ENCODE measurements at places on chromosomes 6 and 20.

GRCh38 chr6:33668914-33669313 lies 42.6 kb downstream of the UQCC2 start:
- peak; percentile 20 for DNase-seq

- no peak for DNase-seq
Measured at GRCh38 chr20:38242848-38243708, 17.5 kb downstream of the KIAA1755 start.

- DNase-seq = no peak
Measured at GRCh38 chr6:140071601-140072062, 697.2 kb upstream of the CITED2 start.

GRCh38 chr6:165229216-165229615 lies 80.2 kb downstream of the C6orf118 start:
- DNase-seq = no peak

DNA sequence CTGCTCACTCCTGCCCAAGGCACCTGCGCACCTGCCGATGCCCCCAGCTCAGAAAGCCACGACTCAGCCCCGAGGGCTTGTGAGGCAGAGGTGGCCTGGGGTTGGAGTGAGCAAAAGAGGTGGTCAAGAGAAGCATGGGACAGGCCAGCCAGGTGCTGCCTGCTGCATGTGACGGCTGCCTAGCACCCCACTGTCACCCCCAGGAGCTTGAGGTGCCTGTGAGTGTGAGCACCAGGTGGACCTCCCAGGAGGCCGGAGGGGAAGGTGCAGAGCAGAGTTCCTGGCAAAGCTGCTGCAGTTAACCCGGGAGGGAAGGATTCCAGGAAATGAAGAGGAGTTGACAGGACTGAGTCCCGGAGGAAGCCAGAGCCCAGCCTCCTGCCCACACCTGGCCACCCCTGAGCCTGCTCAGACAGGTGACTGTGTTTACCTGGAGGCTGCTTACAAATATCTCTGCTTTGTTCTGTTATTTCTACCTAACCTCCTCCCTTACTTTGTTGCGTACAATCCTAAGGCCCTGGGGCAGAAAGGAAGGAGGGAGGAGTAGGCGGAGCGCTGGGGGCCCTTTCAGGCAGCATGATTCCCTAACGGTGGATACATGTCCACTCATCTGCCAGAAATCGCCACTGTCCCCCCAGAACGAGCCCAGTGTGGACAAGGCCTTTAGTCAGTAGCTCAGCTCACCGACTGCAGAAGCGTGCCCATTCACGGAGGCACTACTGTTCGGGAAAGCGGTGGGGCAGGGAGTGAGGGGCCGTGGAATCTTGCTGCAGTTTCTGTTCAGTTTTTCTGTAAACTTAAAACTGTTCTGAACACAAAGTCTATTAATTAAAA lies 87.5 kb upstream of the MPC1 start:
- no peak for DNase-seq

DNA sequence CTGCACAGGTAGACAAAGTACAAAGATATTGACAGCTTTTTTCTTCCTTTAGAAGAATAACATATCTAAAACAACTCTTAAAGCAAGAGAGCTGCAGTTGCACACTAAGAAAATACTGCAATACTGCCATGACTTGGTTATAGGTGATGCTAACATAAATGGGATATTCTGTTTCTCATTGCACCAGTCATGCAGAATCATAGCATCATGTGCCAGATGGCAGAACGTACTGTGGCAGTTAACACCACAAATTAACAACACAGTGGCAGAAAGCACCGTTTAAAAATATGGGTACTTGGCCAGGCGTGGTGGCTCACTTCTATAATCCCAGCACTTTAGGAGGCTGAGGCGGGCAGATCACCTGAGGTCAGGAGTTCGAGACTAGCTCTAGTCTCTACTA lies 7.4 kb downstream of the ASXL1 start:
- DNase-seq = no peak

- no peak for DNase-seq
Measured at GRCh38 chr6:117938311-117938995, 31.4 kb downstream of the SLC35F1 start.

GRCh38 chr20:50866831-50867230 lies 64.4 kb downstream of the ADNP start:
- DNase-seq = no peak

DNA sequence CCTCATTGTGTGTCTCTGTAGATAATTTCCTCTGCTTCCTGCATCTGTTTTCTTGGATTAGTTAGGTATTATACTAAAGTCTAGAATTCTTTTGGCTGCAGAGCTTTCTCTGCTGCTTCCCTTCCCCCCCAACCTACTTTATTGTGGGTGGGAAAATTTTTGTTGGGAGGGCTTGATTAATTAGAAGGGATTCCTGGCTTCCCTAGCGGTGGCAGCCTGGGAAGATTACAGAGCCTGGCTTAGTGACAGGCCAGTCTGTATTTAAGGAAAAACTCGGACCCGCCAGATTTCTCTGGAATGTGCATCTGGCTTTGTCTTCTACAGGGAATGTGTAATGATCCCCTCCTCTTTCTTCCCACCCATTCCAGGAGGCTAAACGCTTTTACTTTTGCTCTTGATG lies 31.2 kb downstream of the SLX4IP start:
- no peak for DNase-seq

DNA sequence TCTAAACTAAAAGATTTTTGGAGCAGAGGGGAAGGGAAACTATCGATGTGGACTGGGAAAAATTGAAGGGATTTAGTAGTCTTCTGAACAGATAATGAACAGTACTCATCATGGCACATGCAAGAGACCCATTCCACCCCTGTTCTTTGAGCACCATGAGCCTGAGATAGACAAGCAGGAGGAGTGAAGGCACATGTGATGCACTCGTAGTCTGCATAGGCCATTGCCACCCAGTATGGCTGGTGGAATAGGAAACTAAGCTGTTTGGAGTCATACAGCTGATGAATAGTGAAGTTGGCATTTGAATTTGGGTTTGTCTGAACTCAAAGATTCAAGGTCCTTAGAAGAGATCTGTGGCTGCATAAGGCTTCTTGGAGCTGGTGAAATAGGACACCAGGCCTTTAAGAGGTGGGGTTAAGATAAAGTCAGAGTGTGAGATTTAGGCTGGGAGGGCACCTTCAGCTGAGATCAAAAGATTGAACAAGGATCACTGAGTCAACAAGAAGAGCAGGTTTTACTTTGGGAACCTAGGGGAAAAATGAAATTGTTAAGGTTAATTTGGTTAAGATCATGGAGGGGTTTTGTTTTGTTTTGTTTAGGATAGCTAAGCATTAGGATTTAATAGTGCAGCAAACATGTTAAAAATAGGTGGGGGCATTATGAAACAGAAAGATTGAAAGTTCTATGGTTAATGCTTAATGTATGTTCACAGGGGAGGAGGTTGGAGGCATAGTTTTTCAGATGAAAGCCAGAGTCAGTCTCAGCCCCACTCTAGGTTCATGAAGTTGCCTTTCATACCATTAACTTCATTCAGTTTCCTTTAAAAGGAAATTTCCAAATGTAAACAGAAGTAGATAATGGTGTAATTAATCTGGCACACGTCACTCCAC lies 148.8 kb downstream of the ARID1B start:
- DNase-seq = no peak

DNA sequence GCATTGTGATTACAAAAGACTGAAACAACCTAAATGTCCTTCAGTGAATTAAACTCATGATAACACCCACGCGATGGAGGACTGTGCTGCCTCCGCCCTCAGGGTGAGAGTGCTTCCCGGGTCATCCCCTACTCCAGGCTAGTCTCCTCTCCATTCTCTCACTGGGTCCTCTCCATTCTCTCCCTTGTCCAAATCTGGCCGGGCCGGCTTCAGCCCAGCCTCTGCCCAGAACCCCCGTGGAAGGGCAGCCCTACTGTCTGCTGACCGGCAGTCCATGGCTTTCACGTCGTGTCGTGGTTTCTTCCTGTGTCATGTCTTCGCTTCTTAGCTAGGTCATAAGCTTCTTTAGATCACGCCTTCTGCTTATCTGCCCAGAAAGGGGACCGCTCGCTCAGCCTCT lies 74.8 kb downstream of the CDC5L start:
- DNase-seq = no peak

- no peak for DNase-seq
Measured at GRCh38 chr6:148864941-148865340, 118.1 kb downstream of the UST start.

DNA sequence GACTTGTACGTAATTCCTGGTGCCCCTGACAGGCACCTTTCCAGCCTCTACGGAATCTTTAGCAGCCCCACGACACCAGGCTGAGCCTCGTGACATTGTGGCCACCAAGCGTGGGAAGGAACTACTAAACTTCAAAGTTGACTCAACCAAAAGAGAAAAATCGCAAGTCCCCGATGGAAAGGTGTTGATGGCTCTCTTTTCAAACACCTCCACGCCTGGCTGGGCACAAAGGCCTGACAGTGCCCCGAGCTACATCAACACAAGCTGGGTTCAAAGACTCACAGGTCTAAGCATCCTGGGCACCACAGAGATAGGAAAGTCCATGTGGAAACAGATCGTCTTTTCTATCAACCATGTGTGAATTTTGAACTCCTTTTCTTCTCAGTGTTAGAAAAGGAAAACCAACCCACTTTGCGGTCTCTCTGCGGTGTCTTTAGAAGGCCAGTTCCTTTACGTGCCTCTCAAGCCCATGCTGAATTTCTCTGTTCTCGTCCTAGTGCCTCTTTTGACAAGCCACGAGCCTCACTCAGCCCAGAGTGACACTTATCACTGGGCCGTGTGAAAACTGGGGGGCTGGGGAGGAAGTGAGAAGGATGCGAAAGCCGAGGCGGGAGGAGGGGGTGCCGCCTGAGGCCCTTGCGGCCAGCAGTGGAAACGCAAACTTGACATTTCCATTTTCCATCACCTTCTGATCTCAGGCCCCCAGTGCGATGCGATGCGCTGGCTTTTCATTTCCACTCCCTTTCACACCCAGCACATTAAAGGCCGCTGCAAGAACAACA lies 59.4 kb downstream of the GFOD1 start:
- DNase-seq = peak; percentile 60

- DNase-seq = no peak
Measured at GRCh38 chr6:39209911-39210310, 19.4 kb downstream of the KCNK5 start.

DNA sequence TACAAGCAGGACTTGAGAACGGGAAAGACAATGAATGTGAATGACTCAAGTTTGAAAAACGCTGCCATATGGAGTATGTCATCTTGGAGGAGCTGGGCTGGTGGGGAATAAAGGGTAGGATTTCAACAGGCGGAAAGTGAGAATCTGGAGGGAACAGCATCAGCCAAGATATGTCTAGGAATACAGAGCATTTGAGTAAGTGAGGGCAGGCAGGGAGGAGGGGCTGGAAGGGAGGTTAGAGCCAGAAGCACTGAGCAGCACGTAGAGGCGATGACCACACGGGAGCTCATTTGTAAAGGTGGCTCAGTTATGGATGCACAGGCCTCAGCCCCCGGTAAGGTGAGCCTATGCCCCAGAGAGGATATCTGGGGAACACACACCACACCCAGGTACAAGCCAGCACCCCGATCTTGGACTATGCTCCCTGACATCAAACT lies 115.1 kb downstream of the ZMYND8 start:
- DNase-seq = no peak

DNA sequence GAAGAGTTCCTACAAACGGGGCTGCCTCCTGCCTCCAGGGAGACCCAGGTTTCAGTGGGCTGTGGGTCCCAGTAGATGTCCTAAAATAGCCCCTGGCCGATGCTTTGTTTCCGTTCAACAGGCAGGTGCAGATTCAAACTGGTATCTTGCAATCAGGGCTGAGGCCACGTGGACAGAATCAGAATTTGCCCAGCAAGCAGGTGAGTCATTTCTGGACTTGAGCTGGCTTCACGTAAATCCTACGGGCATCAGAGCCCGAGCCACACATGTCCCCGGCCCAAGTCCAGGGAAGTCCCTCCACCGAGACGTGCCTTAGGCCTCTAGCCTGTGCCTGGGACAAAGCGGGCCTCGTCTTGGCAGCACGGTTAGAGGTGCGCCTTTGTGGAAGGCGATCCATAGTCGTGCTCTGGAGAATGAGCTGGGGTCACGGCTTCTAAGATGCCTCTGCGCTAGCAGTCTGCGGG lies 101.6 kb upstream of the FRMD1 start:
- no peak for DNase-seq

- DNase-seq = no peak
Measured at GRCh38 chr6:93177438-93177837, 241.9 kb downstream of the EPHA7 start.

DNA sequence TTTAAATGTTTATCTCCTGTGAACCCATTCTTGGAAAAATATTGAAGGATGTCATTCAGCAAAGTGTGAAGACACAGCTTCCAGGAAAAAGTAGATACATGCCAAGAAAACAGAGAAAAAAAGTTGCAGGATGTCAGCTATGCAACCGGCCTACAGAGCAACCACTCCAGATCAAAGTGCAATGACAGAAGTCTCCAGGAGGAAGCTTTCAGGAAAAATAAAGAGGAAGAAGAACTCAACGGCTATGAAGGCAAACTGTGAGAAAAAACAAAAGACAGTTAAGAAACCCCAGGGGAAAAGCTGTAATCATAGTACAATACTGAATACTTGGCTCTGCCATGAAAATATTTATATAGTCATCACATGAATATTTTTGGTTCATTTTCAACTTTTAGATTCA lies 30.6 kb downstream of the REPS1 start:
- no peak for DNase-seq

DNA sequence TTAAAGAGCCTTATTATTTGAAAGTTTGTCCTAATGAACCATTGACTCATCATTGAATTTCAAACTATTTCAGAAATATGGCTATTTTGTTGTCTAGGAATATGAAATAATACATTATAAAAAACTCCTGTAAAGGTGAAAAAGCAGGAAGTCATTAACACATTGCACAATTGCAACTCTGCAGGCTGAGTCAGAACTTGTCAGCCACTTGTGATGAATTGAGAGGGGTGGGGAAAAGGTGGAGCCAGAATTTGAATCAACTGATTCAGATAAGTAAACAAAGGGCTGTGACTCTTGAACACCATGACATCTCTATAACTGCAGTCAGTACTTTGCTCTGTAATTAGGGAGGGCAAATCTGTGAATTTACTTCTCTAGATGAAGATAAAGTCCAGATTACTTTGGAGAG lies 6.0 kb downstream of the C6orf141 start:
- no peak for DNase-seq

DNA sequence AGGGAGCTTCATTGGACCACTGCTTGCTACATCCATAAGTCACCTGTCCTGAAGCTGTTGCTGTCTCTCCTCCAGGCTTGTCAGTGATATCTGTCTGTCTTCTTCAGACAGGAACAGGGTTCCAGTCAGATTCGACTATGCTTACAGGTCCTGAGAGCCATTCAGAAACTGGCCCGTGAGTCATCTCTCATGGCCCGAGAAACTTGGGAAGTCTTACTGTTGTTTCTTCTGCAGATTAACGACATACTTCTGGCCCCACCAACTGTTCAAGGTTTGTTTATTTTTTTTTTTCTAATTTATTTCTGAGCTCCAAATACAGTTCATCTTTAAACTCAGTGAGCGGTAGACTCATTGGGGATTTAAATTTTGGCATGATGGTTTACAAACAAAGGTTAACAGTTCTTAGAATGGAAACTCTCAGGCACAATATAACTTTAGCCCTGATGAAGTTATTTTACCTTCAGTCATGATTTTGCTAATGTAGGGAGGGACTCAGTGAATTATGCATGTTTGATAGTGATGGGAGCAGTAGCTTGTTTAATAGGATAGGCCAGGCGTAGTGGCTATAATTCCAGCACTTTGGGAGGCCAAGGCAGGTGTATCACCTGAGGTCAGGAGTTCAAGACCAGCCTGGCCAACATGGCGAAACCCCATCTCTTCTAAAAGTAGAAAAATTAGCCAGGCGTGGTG lies 24.7 kb downstream of the RALGAPB start:
- DNase-seq = no peak

GRCh38 chr20:44731657-44732056 lies 14.0 kb upstream of the KCNK15 start:
- no peak for DNase-seq

All from activated CD4-positive, alpha-beta T cell treated with anti-CD3 and anti-CD28 coated beads for 24 hours (primary cell).